ENCODE measurements at places on chromosomes 1 and 21.
A peak's percentile ranks its signal among the peaks of the same experiment; 100 is the strongest.

DNA sequence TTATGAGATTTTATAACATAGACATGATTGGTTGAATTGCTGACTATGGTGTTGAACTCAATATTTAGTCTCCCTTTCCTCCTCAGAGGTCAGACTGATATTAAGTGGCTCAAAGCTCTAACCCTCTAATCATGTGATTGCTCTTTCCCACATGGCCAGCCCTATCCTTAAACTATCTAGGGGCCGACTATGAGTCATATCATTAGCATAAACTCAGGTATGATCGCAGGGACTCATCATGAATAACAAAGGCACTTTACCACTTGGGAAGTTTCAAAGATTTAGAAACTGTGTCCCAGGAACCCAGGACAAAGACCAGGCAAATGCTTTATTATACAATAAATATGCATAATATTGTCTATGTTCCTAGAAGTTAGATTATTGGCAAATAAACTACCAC is 894.6 kb upstream of the NEGR1 start:
- no peak for DNase-seq

GRCh38 chr1:199574950-199575349 is 452.6 kb upstream of the NR5A2 start:
- no peak for DNase-seq

DNA sequence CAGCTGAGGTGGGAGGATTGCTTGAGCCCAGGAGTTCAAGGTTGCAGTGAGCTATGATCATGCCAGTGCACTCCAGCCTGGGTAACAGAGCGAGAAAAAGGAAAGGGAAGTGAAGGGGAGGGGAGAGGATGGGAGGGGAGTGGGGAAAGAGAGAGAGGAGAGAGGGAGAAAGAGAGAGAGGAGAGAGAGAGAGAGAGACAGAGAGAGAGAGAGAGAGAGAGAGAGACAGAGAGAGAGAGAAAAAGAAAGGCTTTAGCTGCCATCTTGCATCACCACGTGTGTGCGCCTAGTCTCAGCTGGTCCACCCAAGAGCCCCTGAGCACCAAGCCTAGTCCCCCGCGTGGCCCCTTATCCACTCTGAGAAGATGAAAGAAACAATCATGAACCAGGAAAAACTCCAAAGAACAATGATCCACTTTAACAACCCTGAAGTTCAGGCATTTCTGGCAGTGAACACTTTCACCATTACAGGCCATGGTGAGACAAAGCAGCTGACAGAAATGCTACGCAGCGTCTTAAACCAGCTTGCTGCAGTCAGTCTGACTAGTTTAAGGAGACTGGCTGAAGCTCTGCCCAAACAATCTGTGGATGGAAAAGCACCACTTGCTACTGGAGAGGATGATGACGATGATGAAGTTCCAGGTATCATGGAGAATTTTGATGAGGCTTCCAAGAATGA is 115.5 kb upstream of the CDC42BPA start:
- DNase-seq, result no peak

DNA sequence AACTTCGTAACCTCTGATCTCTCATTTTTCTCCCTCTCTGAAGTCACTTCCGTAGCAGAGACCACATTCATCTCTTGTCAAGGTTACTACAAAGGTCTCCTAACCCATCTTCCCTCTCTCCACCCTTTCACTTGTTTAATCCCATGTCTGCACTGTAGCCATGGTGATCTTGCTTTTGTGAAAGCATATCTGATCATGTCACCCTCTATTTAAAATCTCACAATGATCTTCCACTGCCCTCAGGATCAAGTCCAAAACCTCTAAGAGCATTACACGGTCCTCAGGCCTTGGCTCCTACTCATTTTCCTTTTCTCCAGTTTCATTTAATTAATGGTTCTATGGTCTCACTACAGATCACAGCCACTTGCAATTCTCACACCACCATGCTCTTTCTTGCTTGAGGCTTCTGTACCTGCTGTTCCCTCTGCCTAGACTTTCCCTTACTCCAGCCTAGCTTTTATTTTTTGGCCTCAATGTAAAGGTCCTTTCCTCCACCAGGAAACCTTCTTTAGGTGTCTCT is 12.1 kb downstream of the ARHGEF11 start:
- DNase-seq, result no peak

DNA sequence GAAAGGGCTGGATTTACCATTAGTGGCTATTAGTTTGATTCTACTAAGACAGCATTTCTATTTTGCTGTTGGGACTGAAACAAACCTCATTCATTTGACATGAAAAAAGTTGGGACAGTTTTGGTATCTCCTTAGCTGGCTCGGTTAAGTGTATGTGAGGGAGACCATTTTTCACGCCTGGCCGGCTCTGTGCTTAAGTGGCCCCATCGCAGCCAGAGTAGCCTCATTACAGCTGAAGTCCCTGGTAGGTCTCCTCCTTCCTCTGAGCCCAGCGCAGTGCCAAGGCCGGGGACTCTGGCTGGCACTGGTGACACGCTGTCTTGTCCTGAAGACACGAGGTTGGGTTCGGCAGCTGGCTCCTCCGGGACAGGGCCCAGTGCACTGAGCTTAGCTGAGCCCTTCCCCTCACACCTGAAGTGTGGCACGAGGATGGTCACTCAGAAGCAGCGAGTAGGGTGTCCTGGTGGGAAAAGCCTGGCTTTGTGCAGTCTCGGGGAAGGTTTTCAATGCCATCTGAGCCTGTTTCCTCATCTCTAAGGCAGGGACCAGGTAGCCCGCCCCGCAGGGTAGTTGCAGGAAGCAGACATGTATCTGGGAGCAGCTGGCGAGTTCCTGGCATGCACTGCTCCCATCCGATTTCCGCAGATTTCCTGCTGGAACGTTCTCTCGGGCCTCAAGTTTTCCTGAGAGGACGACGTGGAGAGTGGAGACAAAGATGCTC is 196.5 kb downstream of the DYRK1A start:
- DNase-seq, result no peak

GRCh38 chr1:76919085-76919484 is 51.8 kb downstream of the ST6GALNAC5 start:
- DNase-seq, result no peak

DNA sequence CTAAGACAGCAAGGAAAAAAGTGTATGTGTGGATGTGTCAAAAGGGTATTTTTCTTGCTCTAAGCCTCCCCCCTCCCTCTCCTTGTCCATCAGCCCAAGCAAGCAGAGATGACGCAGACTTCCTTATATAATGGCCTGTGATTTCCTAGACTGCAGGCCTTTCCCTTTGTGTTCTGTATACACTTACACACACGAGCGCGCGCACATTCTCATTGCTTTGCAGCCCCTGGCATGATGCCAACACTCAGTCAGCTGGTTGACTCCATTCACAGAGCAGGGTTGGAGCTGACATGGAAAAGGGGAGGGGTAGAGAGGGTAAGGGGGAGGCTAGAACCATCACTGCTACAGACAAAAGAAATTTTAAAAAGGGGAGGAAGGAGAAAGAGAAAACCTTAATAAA is 41.8 kb downstream of the GATAD2B start:
- DNase-seq, result peak; percentile 96

- DNase-seq, result no peak
These were observed 26.2 kb downstream of the SLC44A3 start for GRCh38 chr1:94846308-94846707.

DNA sequence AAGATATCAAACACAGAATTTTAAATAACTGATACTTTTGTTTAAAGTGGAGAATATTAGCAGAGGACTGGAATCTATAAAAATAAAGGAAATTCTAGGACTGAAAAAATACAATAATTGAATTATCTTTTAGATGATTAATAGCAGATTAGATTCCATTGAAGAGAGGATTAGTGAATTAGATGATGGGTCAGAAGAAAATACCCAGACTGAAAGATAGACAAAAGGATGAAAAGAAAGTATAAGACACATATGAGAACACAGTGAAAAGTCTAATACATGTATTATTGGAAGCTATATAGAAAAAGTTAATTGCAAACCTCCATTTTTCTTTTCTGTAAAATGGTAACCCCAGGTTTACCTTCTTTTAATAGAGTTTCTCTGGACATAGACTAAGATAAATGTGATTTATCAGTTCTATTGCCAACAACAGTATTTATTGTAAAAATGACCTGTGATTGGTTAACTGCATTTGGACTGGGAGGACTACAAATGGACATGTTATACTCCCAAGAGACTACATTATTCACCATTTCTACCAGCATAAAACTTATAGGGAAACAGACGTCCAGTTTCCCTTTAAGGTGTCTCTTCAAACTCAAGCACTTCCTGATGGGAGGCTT is 11.0 kb downstream of the PRKAA2 start:
- DNase-seq, result no peak

DNA sequence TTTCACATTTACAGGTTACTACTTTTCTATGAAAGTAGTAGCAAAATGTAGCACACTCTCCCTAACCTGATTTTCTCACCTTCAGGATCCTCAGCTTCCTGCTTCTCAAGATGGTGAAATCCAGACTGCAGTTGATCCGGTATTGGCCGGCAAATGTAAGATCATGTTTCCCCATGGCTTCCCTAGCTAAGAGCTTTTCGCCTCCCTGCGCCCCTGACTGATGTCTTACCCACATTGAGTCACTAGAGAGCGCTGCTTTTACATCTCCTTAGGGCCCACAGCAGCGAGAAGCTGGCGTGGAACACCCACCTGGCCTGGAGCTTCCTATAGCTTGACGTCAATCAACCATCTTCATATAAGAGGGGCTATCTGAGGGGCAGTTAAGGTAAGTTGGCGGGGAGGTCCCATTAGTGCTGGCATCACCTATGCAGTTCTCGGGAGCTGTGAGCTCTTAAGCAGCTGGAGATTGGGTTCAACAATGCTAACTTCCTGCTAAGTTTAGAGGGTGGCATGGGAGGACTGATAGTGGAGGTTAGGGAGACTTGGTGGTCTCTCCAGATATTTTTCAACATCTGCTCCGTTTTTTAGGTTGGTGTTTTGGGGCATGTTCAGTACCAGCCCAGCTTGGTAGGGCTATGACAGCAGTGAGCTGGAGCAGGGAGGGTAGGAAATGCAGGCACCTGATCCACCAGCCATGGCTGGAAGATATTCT is 5.5 kb downstream of the PTPN7 start:
- peak; percentile 84 for DNase-seq

GRCh38 chr1:109503935-109504334 is 5.6 kb downstream of the AMIGO1 start:
- DNase-seq, result no peak

DNA sequence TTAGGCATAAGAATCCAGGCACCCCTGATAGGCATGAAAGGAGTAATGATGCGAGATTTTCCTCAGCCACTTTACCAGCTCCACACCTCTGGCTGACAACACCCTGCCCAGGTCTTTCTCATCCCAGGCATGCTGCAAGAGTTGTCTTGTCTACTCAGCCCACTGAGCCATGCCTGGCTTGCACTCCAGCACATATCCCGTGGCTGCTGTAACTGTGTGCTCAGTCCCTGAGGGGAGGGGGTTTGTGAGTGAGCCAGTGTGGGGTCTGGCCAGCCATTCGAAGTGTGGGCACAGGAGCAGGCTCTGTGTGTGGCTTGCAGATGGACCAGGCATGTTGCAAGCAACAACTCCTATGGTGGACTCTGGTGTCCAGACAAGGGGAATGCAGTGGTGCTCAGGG is 529.6 kb downstream of the ADGRL2 start:
- DNase-seq, result peak; percentile 5

GRCh38 chr1:36321119-36321951 is 2.1 kb downstream of the EVA1B start:
- DNase-seq, result peak; percentile 97

- no peak for DNase-seq
These were observed 30.5 kb downstream of the TNFSF18 start for GRCh38 chr1:173020138-173020750.

GRCh38 chr1:155013632-155014031 is 11.0 kb downstream of the ZBTB7B start:
- DNase-seq, result no peak

- DNase-seq, result no peak
These were observed 8.7 kb downstream of the RGS18 start for GRCh38 chr1:192167011-192167410.

- DNase-seq, result no peak
These were observed 49.8 kb upstream of the IKBKE start for GRCh38 chr1:206420471-206420870.

GRCh38 chr1:226497276-226497833 is 51.2 kb upstream of the STUM start:
- DNase-seq, result no peak

GRCh38 chr1:86470859-86471258 is 2.1 kb downstream of the CLCA1 start:
- DNase-seq, result no peak

GRCh38 chr1:89855413-89856123 is 34.7 kb downstream of the LRRC8D start:
- no peak for DNase-seq

GRCh38 chr1:231194843-231195516 is 33.1 kb downstream of the TRIM67 start:
- no peak for DNase-seq

DNA sequence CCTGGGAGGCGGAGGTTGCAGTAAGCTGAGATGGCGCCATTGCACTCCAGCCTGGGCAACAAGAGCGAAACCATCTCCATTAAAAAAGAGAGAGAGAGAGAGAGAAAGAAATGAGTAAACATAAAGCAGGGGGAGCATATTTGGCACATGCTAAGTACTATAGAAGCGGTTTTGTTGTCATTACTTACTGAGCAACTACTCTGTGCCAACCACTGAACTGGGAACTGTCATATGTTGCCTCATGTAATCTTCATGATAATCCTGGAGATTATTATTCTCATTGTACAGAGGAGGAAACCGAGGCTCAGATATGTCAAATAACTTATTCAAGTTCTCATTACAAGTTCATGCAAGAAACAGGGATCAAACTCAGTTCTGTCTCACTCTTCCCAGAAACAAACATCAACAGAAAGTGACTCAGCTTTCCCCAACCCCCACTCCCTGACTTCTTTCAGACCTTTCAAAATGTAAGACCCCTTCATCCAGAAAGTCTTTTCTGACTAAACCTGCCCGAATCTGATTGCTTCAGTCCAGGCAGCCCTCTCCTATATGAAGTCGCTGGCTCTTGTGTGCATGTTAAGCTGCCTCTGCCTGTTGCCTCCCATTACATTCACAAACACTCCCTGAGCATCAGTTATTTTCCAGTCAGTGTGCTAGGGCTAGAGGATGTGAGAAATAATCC is 23.5 kb downstream of the LAMB3 start:
- DNase-seq, result no peak

- DNase-seq, result no peak
These were observed 2.0 kb downstream of the ZMYM6 start for GRCh38 chr1:35029761-35030160.

- no peak for DNase-seq
These were observed 40.5 kb downstream of the S100B start for GRCh38 chr21:46564391-46564790.

- DNase-seq, result no peak
These were observed 25.5 kb upstream of the LYST start for GRCh38 chr1:235892202-235892601.

DNA sequence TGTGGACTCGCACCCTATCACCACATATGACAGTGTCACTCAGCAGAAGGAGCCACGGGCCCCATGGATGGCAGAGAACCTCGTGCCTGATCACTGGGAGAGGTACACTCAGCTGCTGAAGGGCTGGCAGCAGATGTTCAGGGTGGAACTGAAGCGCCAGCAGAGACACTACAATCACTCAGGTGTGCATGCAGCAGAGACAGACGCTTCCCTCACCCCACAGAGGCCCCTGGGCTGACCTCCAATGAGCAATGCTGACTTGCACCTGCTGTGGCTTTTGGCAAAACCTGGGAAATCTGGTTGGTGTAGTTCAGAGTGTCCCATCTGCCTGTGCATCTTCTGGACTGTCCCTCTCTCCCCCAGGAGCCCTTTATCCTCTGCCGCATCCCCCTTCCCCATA is 51.9 kb downstream of the KIAA1614 start:
- no peak for DNase-seq

- DNase-seq, result peak; percentile 32
These were observed 106.9 kb upstream of the PTGFR start for GRCh38 chr1:78383923-78384322.

All from cardiac muscle cell (in vitro differentiated cells and primary cell).